ENCODE measurements at places on chromosomes 6 and 20.

- no peak for DNase-seq
Measured at GRCh38 chr6:45677381-45678284, 299.9 kb upstream of the SUPT3H start.

DNA sequence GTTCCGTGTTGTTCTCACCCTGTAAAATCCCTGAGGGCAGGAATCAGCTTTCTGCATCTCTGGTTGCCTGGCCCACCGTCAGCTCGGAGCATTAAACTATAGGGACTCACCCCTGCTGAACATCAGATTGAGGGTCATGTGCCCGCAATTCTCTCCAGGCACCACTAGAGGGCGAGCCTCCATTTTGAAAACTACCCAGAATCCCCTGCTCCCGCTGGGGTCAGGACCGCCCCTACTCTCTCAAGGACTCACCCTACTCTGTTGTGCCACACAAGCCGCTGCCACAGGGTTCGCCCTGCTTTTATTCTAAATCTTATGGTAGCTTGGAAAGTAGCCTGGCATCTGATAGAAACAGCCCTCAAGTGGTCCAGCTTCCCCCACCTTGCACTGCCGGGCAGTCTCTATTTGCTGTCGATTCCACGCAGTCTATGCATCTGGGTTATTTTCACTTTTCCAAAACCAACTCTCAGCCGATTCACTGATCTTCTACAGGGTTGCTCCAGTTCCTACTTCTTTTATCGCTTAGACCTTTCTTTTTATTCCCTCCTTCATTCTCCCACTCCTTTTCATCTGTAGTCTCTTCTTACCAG is 244.1 kb upstream of the QKI start:
- DNase-seq = no peak

GRCh38 chr20:54573838-54574237 is 98.4 kb downstream of the DOK5 start:
- DNase-seq = no peak

DNA sequence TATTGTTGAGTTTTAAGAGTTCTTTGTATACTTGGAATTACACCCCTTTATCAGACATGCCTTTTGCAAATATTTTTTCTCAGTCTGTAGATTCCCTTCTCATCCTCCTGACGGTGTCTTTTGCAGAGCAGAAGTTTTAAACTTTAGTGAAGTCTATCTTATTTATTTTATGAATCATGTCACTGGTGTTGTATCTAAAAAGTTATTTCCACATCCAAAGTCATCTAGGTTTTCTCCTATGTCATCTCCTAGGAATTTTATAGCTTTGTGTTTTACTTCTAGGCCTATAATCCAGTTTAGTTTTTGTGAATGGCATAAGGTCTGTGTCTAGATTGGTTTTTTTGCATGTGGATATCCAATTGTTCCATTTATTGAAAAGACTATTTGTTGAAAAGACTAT is 271.3 kb downstream of the KIF16B start:
- no peak for DNase-seq

GRCh38 chr6:26107935-26108334 is 20.7 kb downstream of the HFE start:
- DNase-seq = no peak

GRCh38 chr20:41877911-41878310 is 259.7 kb upstream of the CHD6 start:
- no peak for DNase-seq

DNA sequence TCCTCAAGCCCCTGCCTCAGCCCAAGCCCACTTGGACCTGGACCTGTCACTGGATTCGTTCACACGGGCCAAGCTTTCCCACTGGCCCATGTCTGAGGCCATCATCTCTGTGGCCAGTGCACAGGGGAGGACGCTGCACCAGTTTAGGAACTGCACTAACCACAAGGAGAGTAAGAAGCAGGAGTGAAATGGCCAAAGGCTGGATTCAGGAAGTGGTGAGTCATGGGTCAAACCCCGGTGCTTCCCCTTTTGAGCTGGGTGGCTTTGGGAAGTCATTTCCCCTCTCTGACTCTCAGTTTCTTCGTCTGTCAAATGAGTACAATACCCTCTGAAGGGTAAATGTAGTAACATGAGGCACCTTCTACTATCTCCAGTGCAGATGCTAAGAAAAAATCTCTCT is 87.9 kb downstream of the CD40 start:
- DNase-seq = no peak

DNA sequence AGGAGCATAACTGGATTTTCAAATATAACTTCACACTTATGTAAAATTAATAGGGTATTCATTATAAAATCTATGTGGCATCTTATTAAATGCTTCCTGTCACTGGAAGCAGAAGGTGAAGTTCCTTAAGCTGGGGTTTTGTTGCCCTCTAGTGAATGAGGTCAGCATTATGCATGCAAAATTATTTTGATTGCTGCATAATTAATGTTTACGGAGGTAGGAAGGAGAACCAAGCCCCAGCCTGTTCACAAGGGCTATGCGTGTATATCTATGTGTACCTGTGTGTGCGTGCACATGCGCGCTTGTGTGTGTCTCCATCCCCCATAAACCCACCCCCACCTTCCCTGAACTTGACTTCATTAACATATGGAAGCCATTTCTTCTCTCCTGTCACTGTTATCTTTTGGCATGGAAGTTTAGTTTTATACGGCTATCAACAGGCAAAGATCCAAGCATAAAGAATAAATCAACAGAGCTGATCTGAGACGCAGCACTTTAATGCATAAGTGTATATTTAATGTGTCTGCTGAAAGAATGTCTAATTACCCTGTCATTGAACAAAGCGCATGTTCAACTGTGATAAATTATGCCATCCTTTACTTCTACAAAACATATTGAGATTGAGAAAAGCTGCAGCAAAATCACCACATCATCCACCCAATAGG is 90.2 kb upstream of the CDH4 start:
- no peak for DNase-seq

GRCh38 chr6:1604158-1605003 is 5.3 kb upstream of the FOXC1 start:
- DNase-seq = no peak

DNA sequence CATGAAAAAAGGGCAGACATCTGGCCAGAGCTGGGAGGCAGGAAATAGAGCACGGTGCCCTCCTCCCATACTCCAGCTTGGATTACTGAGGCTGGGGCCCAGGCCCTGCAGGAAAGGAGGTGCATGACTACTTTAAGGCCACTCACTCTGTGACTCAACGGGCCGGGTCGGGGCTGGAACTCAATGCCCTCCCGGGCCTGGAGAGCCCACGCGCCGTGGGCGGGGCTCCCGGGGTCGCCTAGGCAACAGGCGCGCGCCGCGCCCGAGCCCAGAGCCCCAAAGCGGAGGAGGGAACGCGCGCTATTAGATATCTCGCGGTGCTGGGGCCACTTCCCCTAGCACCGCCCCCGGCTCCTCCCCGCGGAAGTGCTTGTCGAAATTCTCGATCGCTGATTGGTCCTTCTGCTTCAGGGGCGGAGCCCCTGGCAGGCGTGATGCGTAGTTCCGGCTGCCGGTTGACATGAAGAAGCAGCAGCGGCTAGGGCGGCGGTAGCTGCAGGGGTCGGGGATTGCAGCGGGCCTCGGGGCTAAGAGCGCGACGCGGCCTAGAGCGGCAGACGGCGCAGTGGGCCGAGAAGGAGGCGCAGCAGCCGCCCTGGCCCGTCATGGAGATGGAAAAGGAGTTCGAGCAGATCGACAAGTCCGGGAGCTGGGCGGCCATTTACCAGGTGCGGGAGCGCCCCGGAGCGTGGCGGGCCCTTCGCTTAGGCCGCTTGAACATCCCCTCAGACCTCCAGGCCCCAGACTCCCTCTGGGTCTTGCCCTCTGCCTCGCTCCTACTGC is at the start of gene PTPN1:
PTPN1 (plus strand) TSS at position 461 of the 783 bp plus-strand sequence; CDS start at position 606, 145 bp downstream.
- DNase-seq = peak; percentile 94

DNA sequence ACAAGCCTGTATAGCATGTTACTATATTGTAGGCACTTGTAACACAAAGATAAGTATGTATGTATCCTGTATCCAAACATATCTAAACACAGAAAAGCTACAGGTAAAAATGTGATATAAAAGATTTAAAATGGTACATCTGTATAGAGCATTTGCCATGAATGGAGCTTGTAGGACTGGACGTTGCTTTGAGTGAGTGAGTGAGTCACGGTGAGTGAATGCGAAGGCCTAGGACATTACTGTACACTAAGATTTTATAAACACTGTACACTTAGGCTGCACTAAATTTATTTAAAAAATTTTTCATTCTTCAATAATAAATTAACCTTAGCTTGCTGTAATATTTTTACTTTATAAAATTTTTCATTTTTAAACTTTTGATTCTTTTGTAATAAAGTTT is 136.9 kb downstream of the NKAIN2 start:
- DNase-seq = no peak

- no peak for DNase-seq
Measured at GRCh38 chr6:48837744-48838143, 625.3 kb downstream of the MMUT start.

- DNase-seq = no peak
Measured at GRCh38 chr6:137866200-137866913, 702 bp upstream of the TNFAIP3 start.

GRCh38 chr6:107185391-107185970 is 70.2 kb upstream of the BEND3 start:
- no peak for DNase-seq

GRCh38 chr20:61169874-61170273 is 82.2 kb upstream of the CDH4 start:
- no peak for DNase-seq

GRCh38 chr6:11368760-11369159 is 136.3 kb upstream of the NEDD9 start:
- DNase-seq = no peak

DNA sequence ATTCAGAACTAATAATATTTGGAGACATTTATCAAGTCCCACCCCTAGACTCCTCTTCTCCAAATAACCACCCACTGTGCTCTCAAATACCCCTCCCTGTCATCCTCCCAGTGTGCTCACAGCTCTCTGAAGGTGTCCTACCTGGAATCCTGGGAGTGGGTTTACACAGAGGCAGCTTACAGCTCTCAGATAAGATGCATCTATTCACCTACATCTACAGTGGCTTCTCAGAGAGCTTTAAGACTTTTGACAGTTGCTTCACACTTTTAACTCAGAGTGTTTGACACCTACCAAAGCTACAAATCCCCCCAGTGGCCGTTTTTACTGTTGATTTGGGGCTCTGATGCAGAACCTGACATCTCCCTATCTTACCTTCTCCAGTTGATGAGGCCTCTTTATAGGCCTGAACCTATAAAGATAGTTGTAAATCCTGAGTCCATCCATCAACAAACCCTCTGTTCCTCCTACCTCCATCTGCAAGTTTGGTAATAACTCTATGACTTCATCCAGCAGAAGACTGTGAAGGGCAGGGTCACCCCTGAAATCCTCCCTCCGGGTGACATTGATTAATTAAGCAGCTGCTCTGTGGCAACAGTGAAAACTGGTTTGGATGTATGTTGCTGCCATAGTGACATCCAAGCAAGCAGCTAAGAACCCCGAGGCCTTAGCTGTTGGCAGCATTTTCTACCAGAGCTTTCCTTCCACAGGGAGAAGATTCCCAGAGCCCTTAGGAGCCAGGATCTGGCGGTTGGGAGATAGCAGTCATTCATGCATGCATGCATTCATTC is 226.1 kb upstream of the RREB1 start:
- DNase-seq = no peak

GRCh38 chr6:114600381-114600780 is 257.6 kb upstream of the HS3ST5 start:
- no peak for DNase-seq
